ENCODE measurements at places on chromosomes 11 and 22. TPM values are rescaled to one million over a fixed set of nuclear protein-coding genes. Genes with fewer than 3 reads are reported as not detected.

ZBTB16 gene
- 0.15 TPM for total RNA-seq

SLC22A25 gene
- total RNA-seq = not detected

PHOX2A gene
- total RNA-seq = not detected

XPNPEP3 gene
- 5.7 TPM for total RNA-seq

FADD gene
- 52.8 TPM for total RNA-seq

CRYBA4 gene
- total RNA-seq = not detected

LDHAL6A gene
- not detected for total RNA-seq

OR51I2 gene
- not detected for total RNA-seq

OR8D4 gene
- not detected for total RNA-seq

TLCD5 gene
- total RNA-seq = 7.2 TPM

PRRG4 gene
- 1.2 TPM for total RNA-seq

PDGFB gene
- 3.6 TPM for total RNA-seq

UPB1 gene
- not detected for total RNA-seq

SCN2B gene
- total RNA-seq = not detected

FBLN1 gene
- 46.6 TPM for total RNA-seq

Data from A549 treated with ZK216348 at 1 μM for 4 hours (cell line).